ENCODE measurements at places on chromosomes 12 and 14. TPM values are rescaled to one million over a fixed set of nuclear protein-coding genes. Genes with fewer than 3 reads are reported as not detected.

DNA sequence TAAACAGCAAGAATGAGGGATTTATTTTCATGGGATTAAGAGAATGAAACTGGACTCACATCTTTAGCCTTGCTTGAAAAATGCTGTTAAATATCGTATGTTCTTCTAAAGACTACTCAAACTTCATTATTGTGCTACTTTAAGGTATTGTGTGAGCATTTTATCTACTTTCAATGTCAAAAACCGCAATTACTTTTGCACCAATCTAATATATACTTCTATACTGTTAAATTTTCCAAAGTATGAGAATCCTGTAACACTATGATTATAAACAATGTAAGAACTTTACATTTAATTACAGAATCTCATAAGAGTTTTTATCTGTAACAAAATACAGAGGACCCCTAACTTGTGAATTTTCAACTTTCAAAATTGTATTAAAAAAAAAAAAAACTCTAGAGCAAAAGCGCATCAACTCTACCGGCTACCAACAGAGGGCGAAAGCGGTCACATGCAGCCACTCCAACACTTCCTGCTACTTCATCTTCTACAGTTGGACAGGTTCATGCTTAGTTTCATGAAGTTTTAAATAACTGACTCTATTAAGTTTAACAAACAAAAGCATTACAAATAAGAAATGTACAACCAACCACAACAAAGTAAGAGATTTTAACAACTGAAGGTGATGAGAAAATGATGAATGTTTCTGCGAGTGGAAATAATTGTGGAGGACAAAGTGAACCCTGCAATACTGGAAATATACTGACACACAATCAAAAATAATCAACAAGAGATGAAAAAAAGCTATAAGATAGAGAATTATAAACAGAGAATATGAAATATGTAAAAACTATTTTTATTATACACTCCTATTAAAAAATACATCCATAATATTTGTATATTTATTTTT, 210.9 kb downstream of the MED13L start:
- peaks cover 59% of the 10 kb centered on the region for H3K4me1 ChIP-seq
- H3K4me3 ChIP-seq = no peak overlapping the region
- peak overlapping the region; percentile 11 for H3K27ac ChIP-seq
- no peaks in the 10 kb centered on the region for H3K36me3 ChIP-seq

- H3K27ac ChIP-seq = peak within 1 kb of the TSS; percentile 76
- no peak for DNase-seq
- H3K4me1 ChIP-seq = peaks cover 22% of the 10 kb centered on the region
- no peaks in the 10 kb centered on the region for H3K36me3 ChIP-seq
- H3K27me3 ChIP-seq = no peaks in the 10 kb centered on the region
- H3K4me3 ChIP-seq = peak within 1 kb of the TSS; percentile 76
These were observed at the start of gene GNG2 for GRCh38 chr14:51860164-51860824. Gene GNG2 (plus strand): TSS chr14:51860612. CDS start chr14:51950679, 90,067 bp downstream.

- peaks cover 8% of the 10 kb centered on the region for H3K4me1 ChIP-seq
- no peaks in the 10 kb centered on the region for H3K27me3 ChIP-seq
- H3K36me3 ChIP-seq = peaks cover 1% of the 10 kb centered on the region
- DNase-seq = no peak
- peak overlapping the region; percentile 63 for H3K27ac ChIP-seq
These were observed 141.3 kb downstream of the KTN1 start for GRCh38 chr14:55721353-55721752.

GRCh38 chr14:102499401-102500157, 10.0 kb downstream of the ANKRD9 start:
- peak; percentile 72 for DNase-seq
- H3K4me3 ChIP-seq = no peak overlapping the region
- no peaks in the 10 kb centered on the region for H3K27me3 ChIP-seq
- H3K4me1 ChIP-seq = peaks cover 7% of the 10 kb centered on the region
- H3K27ac ChIP-seq = no peak overlapping the region

DNA sequence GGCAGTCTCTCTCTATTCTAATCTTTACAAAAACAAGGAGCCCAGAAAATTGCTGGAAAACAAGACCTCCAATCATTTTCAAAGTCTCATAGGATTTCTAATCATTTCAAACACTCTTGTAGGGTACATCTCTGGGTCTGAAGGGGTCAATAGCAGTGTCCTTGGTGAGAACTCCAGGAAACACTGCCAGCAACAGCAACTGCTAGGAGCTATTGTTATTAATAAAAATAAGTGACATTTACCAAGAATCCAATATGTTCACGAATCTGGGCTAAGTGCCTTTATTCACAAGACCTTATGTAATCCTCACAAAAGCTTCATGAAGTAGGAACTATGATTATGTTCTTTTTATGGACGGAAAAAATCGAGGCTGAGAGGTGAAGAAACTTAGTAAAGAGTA, 72.8 kb downstream of the TTC7B start:
- H3K4me1 ChIP-seq = no peaks in the 10 kb centered on the region
- no peak overlapping the region for H3K4me3 ChIP-seq
- DNase-seq = no peak
- peaks cover 20% of the 10 kb centered on the region for H3K36me3 ChIP-seq
- H3K27ac ChIP-seq = no peak overlapping the region
- H3K27me3 ChIP-seq = no peaks in the 10 kb centered on the region

- H3K4me3 ChIP-seq = no peak overlapping the region
- no peak for DNase-seq
- H3K27me3 ChIP-seq = peaks cover 5% of the 10 kb centered on the region
- H3K27ac ChIP-seq = no peak overlapping the region
- no peaks in the 10 kb centered on the region for H3K4me1 ChIP-seq
These were observed 97.6 kb upstream of the SCAF11 start for GRCh38 chr12:46087916-46088439.

DNA sequence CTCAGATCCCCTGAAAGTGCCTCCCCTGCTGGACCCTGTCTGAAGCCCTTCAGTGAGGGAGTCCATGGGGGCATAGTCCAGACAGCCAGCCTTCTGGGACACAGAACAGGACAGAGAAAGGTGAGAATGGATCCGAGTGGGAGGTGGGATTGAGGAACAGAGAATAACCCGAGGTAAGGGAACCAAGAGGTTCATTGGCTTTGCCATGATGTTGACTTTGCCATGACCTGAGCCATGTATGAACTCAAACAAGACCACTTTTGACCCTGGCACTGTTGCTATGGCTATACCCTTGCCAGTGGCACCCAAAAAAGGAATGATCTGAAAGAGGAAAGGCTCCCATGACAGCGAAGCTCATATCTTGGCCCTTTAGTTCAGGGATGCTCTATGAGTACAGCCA, 22.6 kb upstream of the VDR start:
- no peak overlapping the region for H3K4me3 ChIP-seq
- H3K36me3 ChIP-seq = peaks cover 2% of the 10 kb centered on the region
- H3K27ac ChIP-seq = no peak overlapping the region
- DNase-seq = no peak
- no peaks in the 10 kb centered on the region for H3K4me1 ChIP-seq

PAH gene
- total RNA-seq = not detected

GRCh38 chr12:124757329-124757728, 106.3 kb downstream of the SCARB1 start:
- H3K4me3 ChIP-seq = no peak overlapping the region
- no peaks in the 10 kb centered on the region for H3K27me3 ChIP-seq
- peaks cover 61% of the 10 kb centered on the region for H3K4me1 ChIP-seq
- H3K27ac ChIP-seq = no peak overlapping the region
- peaks cover 3% of the 10 kb centered on the region for H3K36me3 ChIP-seq

- DNase-seq = no peak
- H3K4me1 ChIP-seq = peaks cover 30% of the 10 kb centered on the region
- no peak overlapping the region for H3K27ac ChIP-seq
- peaks cover 4% of the 10 kb centered on the region for H3K36me3 ChIP-seq
- no peak overlapping the region for H3K4me3 ChIP-seq
These were observed 65.5 kb downstream of the PELI2 start for GRCh38 chr14:56183631-56184157.

- no peak overlapping the region for H3K27ac ChIP-seq
- peaks cover 2% of the 10 kb centered on the region for H3K36me3 ChIP-seq
- peaks cover 19% of the 10 kb centered on the region for H3K4me1 ChIP-seq
- no peaks in the 10 kb centered on the region for H3K27me3 ChIP-seq
These were observed 1.3 kb upstream of the AEBP2 start for GRCh38 chr12:19437996-19438395.

GRCh38 chr14:68283378-68284123, 464.0 kb downstream of the RAD51B start:
- H3K27me3 ChIP-seq = no peaks in the 10 kb centered on the region
- H3K36me3 ChIP-seq = no peaks in the 10 kb centered on the region
- H3K4me3 ChIP-seq = no peak overlapping the region
- no peak overlapping the region for H3K27ac ChIP-seq

GRCh38 chr14:56854325-56854724, 44.0 kb upstream of the OTX2 start:
- no peak overlapping the region for H3K4me3 ChIP-seq
- H3K27ac ChIP-seq = no peak overlapping the region
- H3K4me1 ChIP-seq = no peaks in the 10 kb centered on the region
- no peaks in the 10 kb centered on the region for H3K36me3 ChIP-seq

GRCh38 chr12:77299910-77300669, 234.7 kb upstream of the E2F7 start:
- peaks cover 2% of the 10 kb centered on the region for H3K27me3 ChIP-seq
- H3K4me1 ChIP-seq = peaks cover 23% of the 10 kb centered on the region
- H3K4me3 ChIP-seq = no peak overlapping the region

- H3K4me3 ChIP-seq = no peak overlapping the region
- peaks cover 28% of the 10 kb centered on the region for H3K27me3 ChIP-seq
- no peaks in the 10 kb centered on the region for H3K36me3 ChIP-seq
- H3K4me1 ChIP-seq = no peaks in the 10 kb centered on the region
These were observed 328 bp downstream of the CMTM5 start for GRCh38 chr14:23377198-23377550.

DNA sequence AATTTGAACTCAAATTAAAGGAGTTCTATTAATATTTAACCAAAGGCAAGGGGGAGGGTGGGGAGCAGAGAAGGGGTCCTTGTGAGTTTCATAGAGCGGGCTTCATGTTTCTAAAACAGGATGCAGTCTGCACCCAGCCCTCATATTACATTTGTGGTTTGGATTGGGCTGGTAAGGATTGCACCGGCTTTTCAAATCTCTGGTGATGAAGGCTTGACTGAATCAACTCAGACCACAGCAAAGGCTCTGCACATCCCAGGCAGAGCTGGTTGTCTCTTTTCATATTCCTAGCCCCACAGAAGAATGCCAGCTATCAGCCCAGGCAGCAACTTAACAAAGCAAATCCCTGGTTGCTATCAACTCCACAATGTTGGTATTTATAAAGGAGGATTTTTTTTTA, 1221.4 kb downstream of the VRK1 start:
- H3K27me3 ChIP-seq = no peaks in the 10 kb centered on the region
- no peaks in the 10 kb centered on the region for H3K36me3 ChIP-seq
- no peak for DNase-seq
- H3K4me3 ChIP-seq = no peak overlapping the region
- H3K4me1 ChIP-seq = no peaks in the 10 kb centered on the region
- H3K27ac ChIP-seq = no peak overlapping the region

USP44 gene
- 0.18 TPM for total RNA-seq

OVCH1 gene
- 0.89 TPM for total RNA-seq

DNA sequence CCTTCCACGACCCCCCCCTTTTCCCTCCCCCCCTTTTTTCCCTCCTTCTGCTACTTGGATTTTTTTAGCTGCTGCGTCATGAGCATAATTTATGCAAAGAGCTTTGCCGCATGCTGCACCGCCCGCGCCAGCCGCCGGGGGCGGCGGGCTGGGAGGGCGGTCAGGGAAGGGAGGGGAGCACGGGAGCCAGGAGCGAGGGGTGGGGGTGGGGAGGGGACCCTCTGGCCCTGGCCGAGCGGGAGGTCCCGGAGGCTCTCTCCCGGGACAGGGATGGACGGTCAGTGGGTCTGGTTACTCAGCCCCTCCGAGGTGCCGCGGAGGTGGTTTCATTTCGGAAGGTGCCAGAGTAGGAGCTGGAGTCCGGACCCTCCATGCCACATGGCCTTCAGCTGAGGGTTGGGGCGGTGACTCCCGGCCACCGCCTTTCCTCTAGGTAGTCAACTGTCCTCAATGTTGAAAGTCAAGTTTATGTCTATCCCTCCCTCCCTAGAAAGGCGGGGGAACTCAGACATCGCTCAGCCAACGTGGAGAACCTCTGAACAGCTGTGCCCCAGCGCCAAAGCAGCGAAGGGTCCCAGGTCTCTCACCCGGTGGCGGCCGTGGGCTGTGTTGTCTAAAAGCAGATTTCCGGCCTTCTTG, at the start of gene POU6F1:
POU6F1 (minus strand) TSS at position 95 of the 639 bp plus-strand sequence. CDS start 11,226 bp downstream, outside the sequence.
- H3K27ac ChIP-seq = peak within 1 kb of the TSS; percentile 85
- DNase-seq = no peak
- H3K4me3 ChIP-seq = peak within 1 kb of the TSS; percentile 74
- H3K36me3 ChIP-seq = peaks cover 2% of the 10 kb centered on the region

DNA sequence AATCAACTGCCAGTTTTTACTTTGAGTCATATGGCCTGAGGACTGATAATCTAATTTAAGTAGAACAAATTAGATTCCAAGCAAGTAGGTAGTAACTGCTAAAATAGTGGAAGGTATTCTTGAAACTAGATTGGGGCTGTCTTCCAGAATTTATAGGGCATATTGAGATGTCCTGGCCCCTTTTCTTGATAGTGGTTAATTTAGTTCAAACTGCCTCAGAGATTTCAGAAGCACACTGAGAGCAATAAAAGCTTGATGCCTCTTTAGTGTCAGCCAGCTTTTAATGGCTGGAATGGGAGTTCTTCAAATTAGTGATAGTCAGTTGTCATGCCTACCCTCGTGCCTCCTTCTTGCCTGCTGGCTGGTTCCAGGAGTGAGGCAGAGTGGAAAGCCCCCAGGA, 120.5 kb downstream of the AKAP6 start:
- H3K4me3 ChIP-seq = no peak overlapping the region
- DNase-seq = no peak
- H3K4me1 ChIP-seq = peaks cover 7% of the 10 kb centered on the region
- no peaks in the 10 kb centered on the region for H3K27me3 ChIP-seq
- no peak overlapping the region for H3K27ac ChIP-seq
- H3K36me3 ChIP-seq = peaks cover 2% of the 10 kb centered on the region

DNA sequence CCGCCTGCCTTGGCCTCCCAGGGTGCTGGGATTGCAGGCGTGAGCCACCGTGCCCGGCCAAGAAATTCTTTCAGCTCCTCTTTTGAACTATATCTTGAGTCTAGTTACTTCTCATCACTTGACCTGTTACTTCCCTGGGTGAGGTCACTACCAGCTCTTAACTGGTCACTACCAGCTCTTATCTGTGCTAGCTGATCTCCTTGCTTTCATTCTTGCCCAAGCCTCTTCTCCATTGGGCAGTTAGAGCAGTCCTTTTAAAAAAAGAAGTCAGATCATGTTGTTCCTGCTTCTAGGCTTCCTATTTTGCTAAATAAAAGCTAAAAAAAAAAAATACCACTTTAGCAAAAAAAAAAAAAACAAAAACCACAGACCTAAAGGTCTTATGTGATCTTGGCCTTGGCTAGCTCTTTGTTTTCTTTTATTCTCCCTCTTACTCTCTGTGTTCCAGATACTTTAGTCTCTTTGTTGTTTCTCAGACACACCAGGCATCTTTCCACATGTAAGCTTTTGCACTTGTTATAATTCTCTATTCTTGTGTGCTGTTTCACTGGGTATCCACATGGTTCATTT, 63.5 kb downstream of the RAD51B start:
- H3K36me3 ChIP-seq = no peaks in the 10 kb centered on the region
- H3K27ac ChIP-seq = no peak overlapping the region
- peaks cover 7% of the 10 kb centered on the region for H3K4me1 ChIP-seq
- no peaks in the 10 kb centered on the region for H3K27me3 ChIP-seq

SERPINA1 gene
- total RNA-seq = not detected

- no peak overlapping the region for H3K4me3 ChIP-seq
- no peaks in the 10 kb centered on the region for H3K36me3 ChIP-seq
These were observed 102.2 kb downstream of the SSPN start for GRCh38 chr12:26297396-26298070.

GARIN6 gene
- not detected for total RNA-seq

GRCh38 chr14:58428118-58428683, 682 bp downstream of the KIAA0586 start:
- peak overlapping the region; percentile 92 for H3K27ac ChIP-seq
- H3K4me1 ChIP-seq = peaks cover 34% of the 10 kb centered on the region
- peak overlapping the region; percentile 80 for H3K4me3 ChIP-seq
- no peaks in the 10 kb centered on the region for H3K36me3 ChIP-seq

RIMBP2 gene
- total RNA-seq = 0.92 TPM

Measured in chondrocyte (in vitro differentiated cells).